T-helper 1 cell (primary cell): ENCODE measurements at places on chromosomes 7 and 10.

- DNase-seq: no peak
Observed at GRCh38 chr7:68547799-68548198, 1050.5 kb upstream of the AUTS2 start.

DNA sequence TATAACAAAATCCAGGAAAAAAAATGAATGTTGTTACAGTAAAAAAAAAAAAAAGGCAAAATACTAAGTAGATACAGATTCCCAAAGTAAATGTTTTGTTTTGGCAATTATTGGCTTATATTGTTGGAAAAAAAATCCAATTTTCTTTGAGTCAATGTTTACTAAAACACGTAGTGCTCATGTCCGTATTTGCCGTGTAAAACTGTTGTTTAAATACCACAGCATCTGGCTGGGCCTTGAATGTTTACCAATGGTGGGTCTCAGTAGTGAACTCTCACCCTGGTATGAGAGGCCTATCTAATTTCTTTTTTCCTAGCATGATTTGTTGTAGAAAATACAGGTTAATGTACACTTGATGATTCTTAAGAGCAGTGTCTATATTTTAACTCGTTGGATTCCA lies 41.4 kb upstream of the SLC26A5 start:
- no peak for DNase-seq

GRCh38 chr7:143514487-143514886 lies 36.8 kb downstream of the TAS2R41 start:
- DNase-seq: no peak

GRCh38 chr7:129498021-129498420 lies 4.3 kb upstream of the SMKR1 start:
- DNase-seq: no peak

- no peak for DNase-seq
Observed at GRCh38 chr10:14681305-14681704, 93.4 kb downstream of the FAM107B start.

GRCh38 chr10:126637501-126637900 lies 33.0 kb downstream of the C10orf90 start:
- no peak for DNase-seq

DNA sequence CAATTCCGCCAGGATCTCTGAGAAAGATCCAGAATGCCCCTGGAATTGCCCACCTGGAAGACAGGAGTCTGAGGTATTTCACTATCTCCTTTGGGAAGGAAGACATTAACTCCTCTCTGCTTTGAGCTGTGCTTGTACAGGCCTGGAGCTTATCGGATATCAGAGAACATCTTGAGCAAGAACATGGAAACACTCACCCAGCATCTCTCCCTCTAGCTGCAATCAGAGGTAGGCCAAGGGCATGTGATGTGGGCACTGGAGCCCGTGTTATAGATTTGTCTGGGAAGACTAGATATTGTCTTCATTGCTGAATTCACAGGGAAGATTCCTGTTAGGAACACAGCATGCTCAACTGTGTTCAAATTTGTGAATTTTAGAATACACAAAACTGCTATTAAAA lies 233.9 kb downstream of the PHF14 start:
- no peak for DNase-seq

- no peak for DNase-seq
Observed at GRCh38 chr7:18200855-18201254, 173.2 kb upstream of the PRPS1L1 start.

GRCh38 chr10:22824984-22825383 lies 102.9 kb upstream of the ARMC3 start:
- DNase-seq: no peak

DNA sequence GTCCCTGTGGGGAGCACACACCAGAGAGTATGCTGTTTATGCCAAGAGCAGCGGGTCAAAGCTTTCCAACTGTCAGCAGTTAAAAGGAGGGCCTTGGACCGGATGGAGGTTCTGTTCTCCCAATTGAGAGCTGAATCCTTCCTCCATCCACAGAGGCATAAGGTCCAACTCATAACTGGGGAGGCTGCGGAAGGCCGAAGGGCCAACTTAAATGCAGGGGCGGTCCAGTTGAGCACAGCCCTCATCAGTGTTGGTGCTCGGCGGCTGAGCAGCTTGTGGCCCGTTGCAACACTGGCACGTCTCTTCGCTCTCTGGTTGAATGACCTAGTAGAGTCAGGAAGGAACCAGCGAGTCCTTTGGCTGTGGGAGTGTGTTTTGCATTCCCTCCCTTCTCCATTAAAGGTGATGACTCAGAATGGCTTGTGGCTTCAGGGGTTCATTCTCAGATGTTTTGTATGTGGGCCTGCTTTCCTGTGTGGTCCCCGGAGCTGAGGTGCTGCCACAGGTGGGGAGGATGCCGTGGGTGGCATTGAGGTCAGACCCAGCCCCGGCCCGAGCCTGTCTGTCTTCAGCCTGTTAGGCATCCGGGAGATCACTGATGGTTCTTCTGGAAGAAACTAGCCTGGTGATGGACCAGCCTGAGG lies 44.8 kb upstream of the DMBT1 start:
- DNase-seq: no peak

GRCh38 chr10:76643511-76643911 lies 994.1 kb downstream of the KCNMA1 start:
- DNase-seq: no peak

GRCh38 chr10:61903928-61904344 lies 2.4 kb downstream of the ARID5B start:
- no peak for DNase-seq

- no peak for DNase-seq
Observed at GRCh38 chr7:100720671-100721504, 620 bp downstream of the EPO start.

- no peak for DNase-seq
Observed at GRCh38 chr10:131537281-131537680, 225.8 kb upstream of the TCERG1L start.

DNA sequence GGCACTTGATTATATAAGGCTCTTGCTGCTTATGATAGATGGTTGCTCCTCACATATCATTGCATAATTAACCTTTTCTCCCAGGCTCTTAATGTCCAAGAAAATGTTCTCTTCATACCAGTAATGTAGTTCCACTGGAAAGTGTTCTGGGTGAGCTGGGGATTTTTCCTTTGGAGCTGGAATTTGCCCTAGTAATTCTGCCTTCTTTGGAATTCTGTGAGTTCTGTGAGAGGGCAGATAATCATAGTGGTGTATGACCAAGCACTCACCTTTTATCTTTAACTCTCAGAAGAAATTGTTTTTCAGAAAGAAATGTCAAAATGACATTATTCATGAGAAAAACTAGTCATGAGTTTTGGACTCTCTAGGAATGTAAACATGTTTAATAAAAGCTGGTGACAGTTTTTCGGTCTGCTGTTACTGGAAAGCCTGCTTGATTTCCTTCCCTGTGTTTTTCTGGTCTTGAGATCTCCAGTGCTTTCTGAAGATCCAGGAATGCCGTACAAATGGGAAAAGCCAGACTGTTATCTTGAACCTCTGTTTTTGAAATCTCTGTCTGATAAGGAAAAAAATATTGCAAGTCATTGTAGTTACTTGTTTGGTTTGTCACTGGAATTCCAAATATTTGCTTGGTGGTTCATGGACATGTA lies 148.3 kb upstream of the PRPS1L1 start:
- DNase-seq: no peak

GRCh38 chr7:141920281-141920680 lies 4.1 kb downstream of the OR9A4 start:
- DNase-seq: no peak

GRCh38 chr7:26633557-26633956 lies 230.8 kb downstream of the SKAP2 start:
- DNase-seq: no peak

DNA sequence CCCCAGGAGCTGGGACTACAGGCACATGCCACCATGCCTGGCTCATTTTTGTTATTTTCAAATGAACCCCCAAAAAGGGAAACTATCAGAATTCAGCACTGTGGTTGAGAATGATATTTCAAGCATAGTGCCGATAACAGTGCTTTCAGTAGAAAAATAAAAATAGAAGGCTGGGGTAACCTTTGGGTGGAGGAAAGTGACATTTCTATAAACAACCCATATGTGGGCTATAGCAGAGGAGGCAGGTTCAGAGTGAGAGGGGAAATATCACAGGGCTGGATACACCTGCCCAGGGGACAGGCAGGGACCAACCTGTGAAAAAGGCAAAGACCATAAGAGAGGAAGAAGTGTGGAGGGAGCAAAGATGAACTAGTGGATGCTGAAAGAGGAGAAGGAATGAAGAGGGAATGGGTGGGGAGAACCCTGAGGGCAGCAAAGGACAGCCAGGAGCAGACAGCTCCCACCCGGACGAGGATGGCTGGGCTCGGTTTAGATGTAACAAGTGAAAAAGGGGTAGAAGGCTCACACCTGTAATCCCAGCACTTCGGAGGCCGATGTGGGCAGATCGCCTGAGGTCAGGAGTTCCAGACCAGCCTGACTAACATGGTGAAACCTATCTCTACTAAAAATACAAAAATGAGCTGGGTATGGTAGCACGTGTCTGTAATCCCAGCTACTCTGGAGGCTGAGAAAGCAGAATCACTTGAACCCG lies 56.5 kb downstream of the MAP3K8 start:
- no peak for DNase-seq

DNA sequence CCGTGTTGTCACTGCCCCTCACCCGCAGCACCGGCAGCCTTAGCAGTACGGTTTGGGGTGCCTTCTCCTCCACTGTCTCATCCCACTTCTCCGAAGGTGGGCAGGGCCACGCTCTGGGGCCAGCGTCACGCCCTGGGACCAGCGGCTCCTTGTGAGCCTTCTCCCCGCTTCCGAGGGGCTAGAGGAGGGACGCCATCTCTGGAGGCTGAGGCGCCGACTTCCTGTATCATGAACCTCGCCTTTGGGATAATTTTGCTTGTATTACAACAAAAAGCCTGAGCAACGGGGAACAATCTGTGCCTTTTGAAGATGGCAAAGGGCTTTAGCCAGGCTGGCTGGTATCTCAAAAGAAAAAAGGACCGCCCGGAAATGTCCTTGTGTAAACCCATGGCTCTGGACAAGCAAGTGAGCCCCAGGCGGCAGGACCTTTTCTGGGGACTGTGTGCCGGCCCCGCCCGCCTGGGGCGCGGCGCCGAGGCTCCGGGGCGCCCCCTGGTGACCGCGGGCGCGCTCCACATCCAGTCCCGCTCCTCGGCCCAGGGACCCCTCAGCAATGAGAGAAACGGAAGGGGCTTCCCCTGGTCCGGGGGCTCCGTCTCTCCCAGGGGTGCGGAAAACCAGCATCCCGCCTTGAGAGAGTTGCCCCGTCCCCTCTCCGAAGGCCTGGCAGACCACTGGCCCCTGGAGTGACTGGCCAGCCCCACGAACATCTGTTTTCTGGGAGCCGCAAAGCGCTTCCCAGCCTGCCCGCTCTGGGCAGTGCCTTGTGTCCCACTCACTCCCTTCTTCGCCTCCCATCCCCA lies 3.8 kb downstream of the DEPP1 start:
- DNase-seq: peak; percentile 57

DNA sequence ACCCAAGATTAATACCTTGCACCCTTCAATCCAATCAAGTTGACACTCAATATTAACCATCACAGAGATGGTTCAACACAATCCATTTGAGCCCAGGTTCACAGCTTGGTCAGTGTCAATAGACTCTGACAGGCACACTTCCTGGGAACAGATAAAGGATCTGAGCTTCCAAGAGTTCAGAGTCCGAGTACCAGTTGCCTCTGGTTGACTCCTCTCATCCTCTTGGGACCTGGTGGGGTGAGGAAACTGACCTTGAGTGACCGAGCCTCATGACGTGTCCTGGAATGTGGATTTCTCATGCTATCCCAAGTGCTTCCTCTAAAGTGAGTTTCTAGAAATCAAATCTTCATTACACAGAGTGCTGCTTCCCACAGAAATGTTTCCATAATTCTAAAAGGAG lies 162.0 kb downstream of the CYP26A1 start:
- DNase-seq: no peak

DNA sequence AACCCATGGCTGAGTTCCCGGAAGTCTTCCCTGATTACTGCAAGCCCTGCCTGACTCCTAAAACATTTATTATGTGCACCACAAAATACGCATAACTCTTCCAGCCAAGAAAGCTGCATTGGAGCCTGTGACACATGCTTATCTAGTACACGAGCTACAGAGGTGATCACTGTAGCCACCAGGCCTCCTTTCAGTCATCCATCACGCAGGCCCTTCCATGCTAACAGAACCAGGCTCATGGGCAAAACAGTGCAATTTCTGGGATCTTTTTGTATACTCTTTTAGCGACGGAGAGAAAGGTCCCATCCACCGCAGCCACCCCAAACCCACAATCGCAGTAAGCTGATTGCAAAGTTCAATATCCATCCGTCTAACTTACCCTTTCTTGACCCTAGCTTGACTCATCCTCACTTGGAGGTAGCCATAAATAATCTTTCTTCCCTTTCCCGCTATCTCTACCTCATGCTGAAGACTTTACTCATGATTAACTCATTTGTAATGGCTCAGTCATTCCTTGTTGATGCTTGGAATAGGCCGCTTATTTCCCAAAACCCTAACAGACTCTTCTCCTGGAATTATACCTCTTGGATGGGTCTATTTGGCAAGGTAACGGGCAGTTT lies 1203.5 kb downstream of the TYW1 start:
- DNase-seq: no peak

DNA sequence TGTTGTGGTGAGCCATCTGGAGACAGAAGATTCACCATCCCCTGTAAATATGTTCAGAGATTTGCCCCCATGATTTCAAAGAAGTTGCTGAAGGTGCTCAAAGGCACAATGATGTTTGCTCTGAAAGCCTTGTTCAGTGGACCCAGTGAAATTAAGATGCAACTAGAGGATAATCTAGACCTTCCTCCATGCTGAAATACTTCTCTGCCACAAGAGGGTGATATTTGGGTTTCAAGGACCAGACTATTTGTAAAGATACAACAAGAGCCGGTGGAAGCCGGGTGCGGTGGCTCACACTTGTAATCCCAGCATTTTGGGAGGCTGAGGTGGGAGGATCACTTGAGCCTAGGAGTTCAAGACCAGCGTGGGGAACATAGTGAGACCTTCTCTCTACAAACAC lies 13.5 kb upstream of the MSRB2 start:
- no peak for DNase-seq

GRCh38 chr7:44622342-44623151 lies 16.1 kb downstream of the OGDH start:
- DNase-seq: peak; percentile 71

DNA sequence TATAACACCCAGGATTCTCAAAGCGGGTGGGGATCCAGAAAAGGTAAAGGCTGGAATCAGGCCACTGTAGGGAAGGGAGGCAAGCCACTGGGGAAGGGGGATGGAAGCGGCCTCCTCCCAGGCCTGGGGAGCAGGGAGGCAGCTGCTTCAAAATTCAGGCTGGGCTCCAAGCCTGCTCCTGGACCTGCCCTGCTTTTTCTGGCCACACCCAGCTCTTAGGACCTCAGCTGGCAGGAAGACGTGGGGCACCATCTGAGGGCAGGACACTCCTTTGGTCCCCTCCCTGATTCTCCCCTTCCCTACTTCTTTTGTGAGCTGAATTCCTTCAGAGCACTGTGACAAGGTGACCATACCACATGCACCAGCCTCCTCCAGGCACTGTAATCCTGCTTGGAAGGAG lies 4.6 kb upstream of the LBX1 start:
- no peak for DNase-seq

DNA sequence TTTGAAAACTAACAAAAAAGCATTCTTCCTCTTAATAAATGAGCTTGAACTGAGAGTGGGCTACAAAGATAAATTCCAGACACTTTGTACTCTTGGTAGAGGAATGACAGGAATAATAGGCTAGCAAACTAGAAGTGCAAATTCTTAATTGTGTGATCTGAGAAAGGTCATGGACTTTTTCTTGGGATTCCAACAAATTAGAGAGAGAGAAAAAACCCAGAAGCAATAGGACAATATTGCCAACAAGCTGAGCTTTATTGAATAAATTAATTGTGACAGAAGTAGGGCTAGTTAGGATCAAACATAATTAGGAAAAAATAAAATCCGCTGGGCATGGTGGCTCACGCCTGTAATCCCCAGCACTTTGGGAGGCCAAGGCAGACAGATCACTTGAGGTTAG lies 41.4 kb upstream of the LAMB1 start:
- DNase-seq: no peak
